Endodermal cell (in vitro differentiated cells): ENCODE measurements at places on chromosomes 2 and 18. TPM values are rescaled to one million over a fixed set of nuclear protein-coding genes. Genes with fewer than 3 reads are reported as not detected.

SNX17 gene
- total RNA-seq: 77.6 to 92.6 TPM (median 89.3 TPM) in 3 replicates

POTEE gene
- 0.29 to 0.35 TPM (median 0.35 TPM) in 3 replicates for total RNA-seq

COL4A4 gene
- total RNA-seq: 2.2 and 2.6 TPM in 2 replicates

FSHR gene
- 2.2 to 6.5 TPM (median 6.1 TPM) in 3 replicates for total RNA-seq
